ENCODE measurements at places on chromosomes 3 and 15.

- no peak for DNase-seq
These were observed 73.1 kb upstream of the TSPAN3 start for GRCh38 chr15:77144026-77144425.

DNA sequence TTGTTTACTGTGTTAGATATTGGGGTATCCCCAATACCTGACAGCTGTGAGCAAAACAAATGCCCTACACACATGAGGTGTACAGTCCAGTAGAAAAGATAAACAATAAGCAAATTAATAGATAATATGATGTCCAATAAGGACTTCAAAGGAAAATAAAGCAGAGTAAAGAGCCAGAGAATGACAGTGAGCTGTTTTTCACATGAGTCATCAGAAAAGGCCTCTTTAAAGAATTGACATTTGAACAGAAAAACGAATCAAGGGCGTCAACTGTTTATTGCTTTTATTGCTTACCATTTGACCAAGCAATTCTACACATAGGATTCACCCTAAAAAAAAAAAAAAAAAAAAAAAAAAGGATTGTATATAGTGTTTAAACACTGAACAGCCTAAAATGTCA, 96.6 kb upstream of the FLNB start:
- peak; percentile 4 for DNase-seq

DNA sequence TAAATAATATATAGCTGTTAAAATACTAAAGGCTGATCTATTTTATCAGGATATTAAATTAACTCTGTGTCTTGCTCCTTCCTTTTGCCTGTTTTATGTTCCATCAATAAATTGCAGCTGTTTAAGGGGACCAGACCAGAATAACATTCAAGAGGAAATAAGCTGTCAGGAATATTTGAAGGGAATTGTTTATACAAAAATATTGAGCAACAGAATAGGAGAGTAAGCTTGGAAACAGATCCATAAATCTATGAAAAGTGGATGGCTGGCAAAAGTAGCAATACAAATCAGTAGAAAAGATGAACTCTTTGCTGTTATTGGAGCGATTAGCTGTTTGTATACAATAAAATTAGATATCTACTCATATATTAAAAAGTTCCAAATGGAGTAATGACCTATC, 36.2 kb upstream of the PLSCR2 start:
- no peak for DNase-seq

- no peak for DNase-seq
These were observed 44.3 kb upstream of the ZNF385D start for GRCh38 chr3:21795152-21795837.

DNA sequence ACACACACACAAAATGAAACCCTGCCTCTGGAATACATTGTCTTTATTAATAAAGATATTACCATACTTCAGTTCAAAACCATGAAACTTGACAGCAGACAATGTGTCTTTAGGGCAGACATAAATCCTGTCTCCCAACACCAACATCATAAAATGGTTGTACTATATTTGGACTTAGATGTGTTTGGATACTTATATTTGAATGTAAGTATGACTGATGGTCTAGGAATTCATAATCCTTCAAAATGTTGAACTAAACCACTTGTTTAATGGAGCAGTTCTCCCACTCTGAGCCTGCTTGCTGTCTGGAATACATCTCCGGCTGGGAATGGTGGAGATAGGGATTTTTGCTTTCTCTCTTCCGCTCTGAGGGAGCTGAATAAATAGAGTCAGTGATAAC, 10.6 kb downstream of the FBN1 start:
- no peak for DNase-seq

DNA sequence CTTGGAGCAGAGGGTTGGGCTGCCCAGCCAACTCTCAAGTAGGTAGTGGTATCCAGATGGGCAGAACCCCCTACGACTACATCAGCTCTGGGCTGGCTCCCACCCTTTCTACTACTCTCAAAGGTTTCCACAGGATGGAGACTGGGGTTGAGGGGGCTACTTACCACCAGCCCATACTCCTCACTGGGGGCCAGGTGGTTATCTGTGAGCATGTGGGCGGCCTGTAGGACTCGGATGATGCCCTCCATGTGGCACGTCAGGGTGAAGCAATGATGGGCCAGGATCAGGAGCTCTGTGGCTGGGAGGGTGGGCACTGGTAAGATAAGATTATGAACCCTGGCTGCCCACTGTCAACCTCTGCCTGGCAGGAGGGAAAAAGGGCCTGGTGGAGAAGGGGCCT, 33.4 kb downstream of the EIF3J start:
- DNase-seq: no peak

GRCh38 chr3:45368382-45368781, 20.0 kb upstream of the LARS2 start:
- no peak for DNase-seq

- DNase-seq: no peak
These were observed 36.7 kb downstream of the SLC28A1 start for GRCh38 chr15:84921121-84921520.

GRCh38 chr3:100880845-100881244, 112.4 kb downstream of the ABI3BP start:
- DNase-seq: no peak

DNA sequence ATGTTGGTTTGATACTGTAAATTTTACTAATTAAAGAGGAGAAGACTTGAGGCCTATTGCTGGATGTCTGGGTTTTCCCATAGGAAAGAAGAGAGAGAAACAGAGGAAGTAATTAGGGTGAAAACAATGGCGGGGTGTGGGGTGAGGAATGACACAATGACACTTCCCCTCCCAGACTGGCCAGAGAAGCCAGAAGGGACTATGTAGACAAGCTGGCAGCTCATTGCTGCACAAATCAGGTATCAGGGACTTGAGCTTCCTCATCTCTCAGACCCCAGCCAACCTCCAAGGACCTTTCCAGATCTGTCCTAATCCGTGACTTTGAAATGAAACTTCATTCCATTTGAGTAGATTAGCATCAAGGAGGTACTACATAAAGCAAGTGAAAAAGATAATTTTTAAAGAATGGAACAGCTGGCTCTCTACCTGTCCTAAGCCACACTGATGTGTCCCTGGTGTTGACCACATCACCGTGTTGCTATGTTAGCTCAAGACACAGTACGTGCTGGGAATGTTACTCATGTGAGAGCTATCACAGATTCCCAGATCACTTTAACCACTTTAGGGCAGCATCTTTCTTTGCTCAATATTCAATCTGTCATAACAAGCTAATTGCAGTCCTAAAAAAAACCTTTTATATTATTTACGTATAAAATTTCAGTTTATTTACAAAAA, 22.2 kb downstream of the TMEM212 start:
- DNase-seq: no peak

- no peak for DNase-seq
These were observed 201.0 kb upstream of the GBE1 start for GRCh38 chr3:81962396-81962795.

DNA sequence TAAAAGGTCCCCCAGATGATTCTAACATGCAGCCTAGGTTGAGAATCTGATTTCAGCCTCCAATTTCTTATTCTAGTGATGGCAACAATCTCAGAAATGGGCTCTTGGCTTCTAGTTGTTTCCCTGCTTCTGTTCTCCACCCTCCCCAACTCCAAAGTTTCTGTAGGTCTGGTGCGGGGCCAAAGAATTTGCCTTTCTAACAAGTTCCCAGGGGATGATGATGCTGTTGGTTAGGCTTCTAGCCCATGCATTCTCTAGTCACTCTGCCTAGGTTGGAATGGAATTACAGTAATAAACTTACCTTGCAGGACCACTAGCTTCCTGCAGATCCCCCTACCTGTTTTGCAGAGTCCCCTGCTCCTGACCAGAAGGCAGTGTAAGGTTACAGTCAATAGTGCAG, 103.2 kb upstream of the PPP2R3A start:
- no peak for DNase-seq

GRCh38 chr3:35296533-35296932, 342.8 kb upstream of the ARPP21 start:
- no peak for DNase-seq

Measured in kidney glomerular epithelial cell (primary cell).